KBM-7 (cell line): ENCODE measurements at places on chromosomes 12 and 14.

GRCh38 chr12:100798286-100799160 is 3.9 kb downstream of the ANO4 start:
- no peak for DNase-seq

GRCh38 chr12:98745578-98746391 is 100.7 kb downstream of the APAF1 start:
- DNase-seq, result no peak

DNA sequence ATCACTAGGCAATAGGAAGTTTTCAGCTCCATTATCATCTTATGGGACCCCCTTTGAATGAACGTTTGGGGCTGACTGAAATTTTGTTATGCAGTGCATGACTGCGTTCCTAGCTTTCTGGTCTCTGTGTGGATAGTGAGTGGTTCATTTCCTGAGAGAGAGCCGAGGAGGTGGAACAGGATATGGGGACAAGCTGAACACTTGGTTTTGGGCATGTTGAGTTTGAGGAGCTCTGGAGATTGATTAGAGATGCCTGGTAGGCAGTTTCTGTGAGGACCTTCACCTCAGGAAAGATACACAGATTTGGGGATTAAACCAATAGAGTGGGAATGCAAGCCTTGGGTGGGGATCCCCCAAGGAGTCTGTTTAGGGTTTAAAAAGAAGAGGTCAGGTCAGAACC is 27.7 kb downstream of the TEAD4 start:
- no peak for DNase-seq

DNA sequence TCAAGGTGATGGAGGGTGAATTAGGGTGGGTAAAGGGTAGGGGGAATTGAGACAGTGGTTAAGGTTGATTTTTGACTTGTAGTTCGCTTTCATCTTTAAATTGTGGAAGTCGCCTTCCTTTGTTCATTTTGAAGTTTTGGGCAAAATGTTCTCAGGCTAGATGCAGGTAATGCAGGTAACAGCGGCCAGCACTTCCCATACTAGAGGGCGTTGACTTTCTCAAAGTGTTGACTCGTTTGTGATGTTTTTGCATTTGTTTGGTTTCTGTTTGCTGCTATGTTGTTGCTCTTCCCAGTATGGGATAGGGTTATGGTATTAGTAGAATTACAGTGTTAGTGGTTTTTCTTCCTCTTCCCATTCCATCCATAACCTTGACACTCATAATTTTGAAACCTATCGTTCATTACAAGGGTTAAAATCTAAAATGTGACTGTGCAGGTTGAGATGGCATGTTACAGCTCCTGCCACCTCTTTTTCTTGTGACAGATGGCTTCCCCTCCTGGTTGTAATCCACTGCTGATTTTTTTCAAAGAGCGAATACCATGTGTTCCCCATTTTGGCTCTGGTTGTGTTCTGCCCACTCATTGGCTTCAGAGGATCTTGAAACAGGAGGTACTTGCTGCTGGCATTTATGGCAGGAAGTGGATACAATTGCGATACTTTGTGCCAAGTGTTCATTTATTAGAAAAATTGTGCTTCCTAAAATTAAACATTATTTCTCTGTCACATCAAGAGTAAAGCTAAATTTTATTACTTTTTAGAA is 57.1 kb downstream of the ERC1 start:
- peak; percentile 79 for DNase-seq

GRCh38 chr14:50733494-50733893 is 65.4 kb upstream of the SAV1 start:
- DNase-seq, result no peak

DNA sequence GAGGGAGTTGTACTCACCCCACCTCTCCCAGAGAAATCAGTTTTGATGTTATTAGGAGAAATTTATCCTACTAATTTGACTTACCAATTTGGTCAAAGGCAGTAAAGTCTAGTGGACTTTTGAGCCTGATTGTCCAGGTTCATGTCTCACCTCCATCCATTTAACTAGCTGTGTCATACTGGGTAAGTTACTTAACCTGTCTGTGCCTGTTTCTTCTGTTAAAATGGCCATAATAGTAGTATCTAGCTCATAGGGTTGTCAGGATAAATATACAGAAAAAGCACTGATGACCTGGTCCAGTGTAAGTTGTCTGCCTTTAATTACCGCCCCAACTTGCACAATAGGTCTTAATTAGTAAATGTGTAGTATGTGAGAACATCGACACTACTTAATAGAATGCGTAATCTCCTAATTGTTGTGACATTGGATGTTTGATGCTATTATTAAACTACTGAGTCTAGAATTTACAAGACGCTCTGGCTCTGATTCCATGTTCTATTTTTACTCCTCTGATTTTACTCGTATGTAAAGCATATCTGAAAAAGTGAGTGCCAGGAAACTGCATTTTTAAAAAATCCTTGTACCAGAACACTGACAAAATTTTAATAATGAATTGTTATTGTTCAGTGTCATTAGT is 1.5 kb downstream of the RAB21 start:
- DNase-seq, result no peak

- no peak for DNase-seq
These were observed 73.2 kb downstream of the ANO4 start for GRCh38 chr12:100867639-100868393.

DNA sequence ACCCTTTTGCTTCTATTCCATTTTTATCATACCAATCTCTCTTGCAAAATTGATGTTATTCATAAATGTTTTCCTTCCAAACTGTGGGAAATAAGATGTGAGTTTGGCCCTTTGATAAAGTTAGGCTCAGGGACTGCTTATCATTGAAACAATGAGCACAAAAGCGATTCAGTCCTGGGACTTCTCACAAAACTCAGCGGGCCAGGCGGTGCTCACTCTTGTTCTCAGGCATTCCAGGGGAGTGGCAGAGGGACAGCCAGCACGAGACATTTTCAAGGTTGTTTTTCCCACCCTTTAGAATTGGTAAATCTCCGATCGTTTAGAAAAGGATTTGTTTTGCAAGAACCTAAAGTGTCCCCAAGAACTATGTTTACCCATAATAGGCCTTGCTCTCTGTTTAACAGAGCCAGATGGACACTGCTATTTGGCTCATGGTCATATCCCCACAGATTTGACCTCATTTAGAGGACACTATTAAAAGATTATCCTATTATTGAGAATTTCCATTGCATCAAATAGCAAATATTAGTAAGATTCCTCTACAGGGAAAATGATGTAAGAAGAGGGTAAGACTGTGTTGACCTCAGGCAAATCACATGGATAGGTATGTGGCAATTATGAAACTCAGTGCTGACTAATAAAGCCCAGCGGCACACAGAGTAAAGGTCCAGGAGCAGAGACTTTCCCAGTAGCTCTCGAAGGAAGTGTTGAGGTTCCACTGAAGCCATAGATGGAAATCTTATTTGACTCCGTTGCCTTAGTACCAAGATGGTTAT is 102.7 kb upstream of the USP44 start:
- peak; percentile 8 for DNase-seq

DNA sequence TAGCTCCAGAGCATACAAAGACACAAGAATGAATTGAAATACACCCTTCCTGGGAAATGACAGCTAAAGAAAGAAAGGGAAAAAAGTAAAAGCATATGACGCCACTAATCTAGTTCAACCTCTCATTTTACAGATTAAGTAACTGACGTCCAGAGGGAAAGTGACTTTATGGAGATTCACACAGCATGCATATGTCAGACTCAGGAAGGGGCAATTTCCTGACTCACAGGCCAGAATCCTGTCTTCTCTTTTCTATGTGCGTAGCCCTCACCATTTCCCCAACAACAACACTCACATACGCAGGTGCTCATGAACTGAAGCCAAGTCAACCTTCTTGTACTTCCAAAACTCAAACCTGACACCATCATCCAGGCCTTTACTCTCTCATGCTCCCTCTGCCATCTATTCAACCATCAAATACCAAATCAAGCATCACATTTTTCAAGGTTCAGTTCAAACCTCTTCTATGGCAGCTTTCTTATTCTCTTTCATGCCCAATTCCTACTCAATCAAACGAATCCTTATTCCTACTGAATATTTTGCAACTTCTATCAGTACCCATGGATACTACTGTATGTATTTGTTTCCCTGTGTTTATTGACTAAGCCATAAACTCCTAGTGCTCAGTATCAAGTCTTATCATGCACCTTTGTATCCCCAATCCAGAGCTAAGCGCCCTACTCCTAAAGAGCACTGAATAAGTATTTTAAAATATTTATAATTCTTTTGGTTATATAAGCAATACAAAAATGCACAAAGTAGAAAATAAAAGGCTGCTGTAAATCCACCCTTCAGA is 52.8 kb downstream of the STXBP6 start:
- no peak for DNase-seq

GRCh38 chr12:51262758-51263177 is 7.4 kb downstream of the SMAGP start:
- no peak for DNase-seq

DNA sequence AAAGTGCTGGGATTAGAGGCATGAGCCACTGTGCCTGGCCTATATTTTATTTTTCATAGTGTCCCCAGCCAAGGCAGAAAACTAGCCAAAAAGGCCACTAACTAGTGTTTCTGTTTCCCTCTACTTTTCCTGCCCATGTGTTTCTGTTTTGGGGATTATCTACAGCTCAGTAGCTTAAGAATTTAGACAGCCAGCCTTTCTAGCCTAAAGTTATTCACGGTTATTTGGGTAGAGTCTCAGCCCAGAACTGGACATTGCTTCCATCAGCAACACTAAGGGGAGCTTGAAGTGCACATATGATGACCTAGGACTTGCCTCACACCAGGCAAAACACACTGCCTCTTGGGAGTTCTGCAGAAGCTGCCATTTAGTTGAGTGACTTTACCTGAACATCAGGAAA is 17.9 kb downstream of the PROX2 start:
- no peak for DNase-seq

DNA sequence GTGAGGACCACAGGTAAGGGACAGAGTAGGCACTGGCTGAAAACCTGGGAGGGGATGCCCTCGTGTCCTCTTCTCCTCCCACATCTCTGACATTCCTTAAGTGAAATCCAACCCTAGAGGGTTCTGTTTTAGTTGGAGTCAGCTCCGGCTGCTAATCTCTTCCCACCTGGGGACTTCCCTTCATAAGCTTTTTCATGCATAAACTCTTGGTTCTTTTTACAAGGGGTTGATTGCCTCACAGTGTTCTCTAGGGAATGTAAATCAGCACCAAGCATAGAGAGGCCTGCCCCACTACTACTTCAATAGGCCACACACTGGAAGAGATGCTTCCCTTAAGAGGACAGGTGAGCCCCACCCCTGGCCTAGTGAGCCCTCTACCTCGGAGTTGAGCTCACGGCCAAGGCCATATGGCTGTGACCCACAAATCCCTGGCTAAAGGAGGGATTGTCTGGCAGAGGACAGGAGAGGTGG is 3.2 kb upstream of the SYNDIG1L start:
- DNase-seq, result no peak

GRCh38 chr12:112905451-112906089 is 1.2 kb upstream of the OAS1 start:
- no peak for DNase-seq

GRCh38 chr14:76153919-76154318 is 2.2 kb downstream of the GPATCH2L start:
- no peak for DNase-seq

- DNase-seq, result no peak
These were observed 21.3 kb downstream of the GCH1 start for GRCh38 chr14:54881235-54881760.

DNA sequence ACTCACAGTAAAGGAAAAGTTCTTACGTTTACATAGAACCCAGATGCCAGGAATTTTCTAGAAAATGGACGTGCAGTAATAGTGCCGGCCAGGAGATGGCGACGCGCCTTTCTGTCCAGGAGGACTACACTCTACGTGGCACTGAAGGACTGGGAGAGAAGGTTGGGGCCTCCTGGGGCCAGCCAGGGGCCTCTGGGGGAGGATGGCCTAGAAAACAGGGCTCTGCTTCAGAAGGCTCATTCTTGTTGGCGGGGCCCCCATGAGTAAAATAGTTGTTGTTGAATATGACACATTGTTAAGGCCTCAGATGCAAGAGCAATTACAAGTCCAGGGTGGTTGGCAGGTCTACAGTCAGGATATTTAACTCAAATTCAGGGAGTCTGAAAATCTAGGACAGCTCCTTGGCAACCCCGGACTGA is 120.1 kb upstream of the MAX start:
- DNase-seq, result peak; percentile 55

DNA sequence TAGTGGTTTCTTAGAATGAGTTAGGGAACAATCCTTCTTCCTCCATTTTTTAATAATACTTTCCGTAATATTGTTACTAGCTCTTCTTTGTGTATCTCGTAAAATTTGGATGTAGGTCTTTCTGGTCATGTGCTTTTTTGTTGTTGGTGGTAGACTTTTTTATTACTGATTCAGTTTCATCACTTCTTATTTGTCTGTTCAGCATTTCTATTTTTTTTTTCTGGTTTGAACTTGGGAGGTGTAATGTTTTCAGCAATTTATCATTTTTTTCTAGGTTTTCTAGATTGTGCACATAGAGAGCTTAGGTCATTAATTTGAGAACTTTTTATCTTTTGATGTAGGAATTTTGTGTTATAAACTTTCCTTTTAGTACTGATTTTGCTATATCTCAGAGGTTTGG is 1299.9 kb downstream of the FSCB start:
- no peak for DNase-seq

DNA sequence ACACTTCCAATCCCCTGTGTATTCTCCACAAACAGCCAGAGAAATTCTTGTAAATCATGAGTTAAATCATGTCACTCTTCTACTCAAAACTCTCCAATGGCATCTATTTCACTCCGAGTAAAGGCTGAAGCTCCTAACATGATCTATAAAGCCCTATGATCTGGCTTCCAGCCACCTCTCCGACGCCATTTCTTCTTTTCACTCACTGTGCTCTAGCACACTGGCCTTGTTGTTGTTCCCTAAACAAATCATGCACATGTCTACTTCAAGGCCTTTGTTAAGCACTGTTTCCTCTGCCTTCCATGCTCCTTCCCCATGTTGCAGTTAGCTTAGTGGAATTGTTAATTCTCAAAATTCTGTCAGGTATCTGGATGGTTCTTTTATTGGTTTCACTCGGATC is 30.1 kb upstream of the MTERF2 start:
- DNase-seq, result no peak

DNA sequence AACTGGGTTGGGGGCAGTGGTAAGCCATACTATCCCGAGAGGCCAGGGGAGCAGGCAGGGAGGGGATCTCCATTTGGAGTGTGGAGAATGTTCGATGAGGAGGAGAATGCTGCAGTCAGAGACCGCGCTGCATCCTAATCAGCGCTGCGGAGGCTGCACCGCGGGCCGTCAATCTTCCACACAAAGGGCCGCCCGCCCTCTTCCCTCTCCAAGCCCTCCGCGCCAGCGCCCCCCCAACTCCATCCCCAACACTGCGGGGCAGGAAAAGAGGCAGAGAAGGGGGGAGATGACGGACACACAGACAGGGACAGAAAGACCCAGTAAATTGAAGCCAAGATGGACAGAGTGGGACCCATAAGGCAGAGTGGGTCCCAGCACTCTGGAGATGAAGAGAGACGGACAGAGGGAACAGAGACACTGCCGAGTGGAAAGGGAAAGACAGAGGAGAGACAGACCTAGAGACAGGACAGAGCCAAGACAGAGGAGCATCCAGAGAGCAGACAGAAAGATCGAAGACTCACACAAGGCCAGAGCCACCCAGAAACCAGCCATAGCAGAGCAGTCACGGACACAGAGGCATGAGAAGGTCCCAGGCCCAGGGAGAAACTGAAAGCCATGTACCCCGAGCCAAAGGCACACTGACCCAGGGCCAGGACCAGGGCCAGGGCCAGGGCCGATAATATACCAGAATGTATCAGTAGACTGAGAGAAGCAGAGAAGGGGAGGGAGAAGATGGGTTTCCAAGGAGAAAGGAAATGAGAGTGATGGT is 3.5 kb downstream of the CISTR start:
- no peak for DNase-seq
